ENCODE measurements at places on chromosomes 7 and 10. TPM values are rescaled to one million over a fixed set of nuclear protein-coding genes. Genes with fewer than 3 reads are reported as not detected.

- H3K27ac ChIP-seq, result peak overlapping the region; percentile 76
- no peak for DNase-seq
- no peak overlapping the region for H3K4me3 ChIP-seq
- peaks cover 56% of the 10 kb centered on the region for H3K36me3 ChIP-seq
- no peaks in the 10 kb centered on the region for H3K27me3 ChIP-seq
Measured at GRCh38 chr7:56062382-56062781, 1.7 kb upstream of the SUMF2 start.

DNA sequence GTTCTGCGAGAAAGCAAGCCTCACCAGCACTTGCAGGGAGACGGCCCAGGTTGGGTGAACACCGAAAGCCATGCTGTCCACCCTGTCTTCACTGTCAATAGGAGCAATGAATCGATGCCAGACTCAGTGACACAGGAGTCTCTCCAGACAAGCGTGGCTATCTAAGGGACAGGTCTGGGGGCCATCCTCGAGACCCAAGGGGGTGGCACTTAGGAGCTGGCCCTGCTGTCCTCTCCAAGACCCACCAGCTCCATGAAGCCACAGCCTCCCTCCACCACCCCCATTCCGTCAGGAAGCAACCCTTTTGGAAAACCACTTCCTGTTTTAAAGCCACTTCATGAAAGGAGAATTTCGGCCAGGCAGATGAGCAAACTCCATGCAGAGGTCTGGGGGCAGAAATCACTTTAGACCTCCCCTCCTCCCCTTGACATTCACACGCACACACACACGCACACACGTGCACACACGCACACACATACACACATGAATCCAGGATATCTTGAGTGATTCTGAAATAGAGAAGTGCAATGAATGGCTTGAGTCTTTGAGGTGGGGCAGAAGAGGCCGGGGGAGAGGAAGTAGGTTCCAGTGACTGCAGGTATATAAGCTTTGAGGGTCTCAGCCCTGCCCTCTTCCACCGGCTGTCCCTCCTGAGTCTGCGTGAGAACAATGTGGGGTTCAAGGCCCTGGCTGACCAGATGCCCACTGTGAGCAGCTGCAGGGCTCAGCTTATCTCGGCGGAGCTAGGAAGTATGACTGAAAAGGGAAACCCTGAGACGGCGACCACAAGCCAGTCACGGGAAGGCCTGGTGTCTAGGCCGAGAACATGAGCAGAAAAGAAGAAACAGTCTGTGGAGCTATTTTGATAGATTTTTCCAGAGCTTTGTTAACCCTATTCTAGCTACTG is 25.0 kb downstream of the RGS10 start:
- no peaks in the 10 kb centered on the region for H3K36me3 ChIP-seq
- no peak overlapping the region for H3K4me3 ChIP-seq
- H3K27ac ChIP-seq, result no peak overlapping the region
- DNase-seq, result no peak
- peaks cover 5% of the 10 kb centered on the region for H3K4me1 ChIP-seq
- no peaks in the 10 kb centered on the region for H3K27me3 ChIP-seq

DNA sequence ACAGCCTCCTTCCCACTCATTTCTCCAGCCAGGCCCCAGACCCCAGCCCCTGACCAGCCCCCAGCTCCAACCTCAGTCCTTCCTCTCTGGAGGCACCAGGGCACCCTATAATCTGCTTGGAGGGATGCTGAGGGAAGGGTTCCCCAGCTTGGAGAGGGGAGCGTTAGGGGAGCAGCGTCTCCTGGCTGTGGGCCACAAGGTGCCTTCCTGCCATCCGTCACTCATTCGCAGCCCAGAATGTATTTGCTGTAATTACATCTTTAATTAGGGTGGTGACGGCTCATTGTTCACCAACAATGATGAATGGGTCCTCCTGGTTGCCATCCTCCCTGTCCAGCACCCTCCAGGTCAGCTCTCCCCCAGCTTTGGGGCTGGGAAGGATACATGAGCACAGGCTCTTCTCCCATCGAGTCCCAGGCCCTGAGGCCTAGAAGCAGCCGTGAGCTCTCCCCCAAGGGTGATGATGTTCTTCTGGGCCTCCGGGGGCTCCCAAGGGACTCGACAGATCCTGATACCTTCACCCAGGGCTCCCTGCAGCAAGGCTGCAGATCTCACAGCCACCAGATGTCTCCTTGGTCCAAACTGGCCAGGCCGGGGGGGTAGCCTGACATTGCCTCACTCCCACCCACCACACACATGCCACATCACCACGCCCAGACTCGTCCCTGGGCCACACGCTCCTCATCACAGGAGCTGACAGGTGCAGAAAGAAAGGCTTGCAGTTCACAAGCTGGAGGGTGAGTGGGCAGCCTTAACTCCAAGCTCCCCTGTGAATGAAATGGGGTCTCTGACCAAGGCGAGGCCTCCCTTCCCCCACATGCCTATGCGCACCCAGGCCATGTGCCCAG is 26.8 kb downstream of the POLL start:
- H3K4me1 ChIP-seq, result no peaks in the 10 kb centered on the region
- no peak overlapping the region for H3K4me3 ChIP-seq
- H3K27me3 ChIP-seq, result peaks cover 10% of the 10 kb centered on the region
- no peak for DNase-seq
- H3K27ac ChIP-seq, result no peak overlapping the region

- H3K4me1 ChIP-seq, result no peaks in the 10 kb centered on the region
- H3K36me3 ChIP-seq, result no peaks in the 10 kb centered on the region
- no peaks in the 10 kb centered on the region for H3K27me3 ChIP-seq
Measured at GRCh38 chr7:10838228-10838627, 135.4 kb upstream of the PHF14 start.

GRCh38 chr10:102367441-102367840 is 28.1 kb upstream of the NFKB2 start:
- no peak overlapping the region for H3K27ac ChIP-seq
- no peaks in the 10 kb centered on the region for H3K27me3 ChIP-seq
- H3K36me3 ChIP-seq, result peaks cover 22% of the 10 kb centered on the region

The NPC1L1 gene
- not detected for total RNA-seq
